ENCODE measurements at places on chromosomes 3 and 15.
A peak's percentile ranks its signal among the peaks of the same experiment; 100 is the strongest.

DNA sequence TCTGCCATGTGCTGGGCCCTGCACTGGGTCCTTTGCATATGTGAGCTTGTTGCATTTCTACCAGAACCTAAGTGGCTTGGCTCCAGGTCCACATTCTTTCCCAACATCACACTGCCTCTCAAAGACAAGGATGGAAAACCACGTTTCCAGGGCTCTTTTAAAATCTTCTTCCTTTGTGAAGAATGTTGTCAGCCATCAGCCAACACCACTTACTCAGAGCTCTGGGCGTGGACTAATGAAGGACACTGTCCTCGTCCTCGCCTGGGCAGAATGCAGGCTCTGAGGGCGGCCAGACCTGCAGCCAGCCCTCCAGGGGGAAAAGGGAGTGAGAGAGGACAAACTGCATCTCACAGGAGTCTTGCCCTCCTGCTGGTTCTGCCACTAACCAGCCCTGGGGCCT, 49.7 kb downstream of the MAGEF1 start:
- no peak for DNase-seq
- H3K27ac ChIP-seq, result no peak overlapping the region
- H3K27me3 ChIP-seq, result peaks cover 7% of the 10 kb centered on the region
- H3K4me1 ChIP-seq, result peaks cover 43% of the 10 kb centered on the region
- H3K4me3 ChIP-seq, result no peak overlapping the region

DNA sequence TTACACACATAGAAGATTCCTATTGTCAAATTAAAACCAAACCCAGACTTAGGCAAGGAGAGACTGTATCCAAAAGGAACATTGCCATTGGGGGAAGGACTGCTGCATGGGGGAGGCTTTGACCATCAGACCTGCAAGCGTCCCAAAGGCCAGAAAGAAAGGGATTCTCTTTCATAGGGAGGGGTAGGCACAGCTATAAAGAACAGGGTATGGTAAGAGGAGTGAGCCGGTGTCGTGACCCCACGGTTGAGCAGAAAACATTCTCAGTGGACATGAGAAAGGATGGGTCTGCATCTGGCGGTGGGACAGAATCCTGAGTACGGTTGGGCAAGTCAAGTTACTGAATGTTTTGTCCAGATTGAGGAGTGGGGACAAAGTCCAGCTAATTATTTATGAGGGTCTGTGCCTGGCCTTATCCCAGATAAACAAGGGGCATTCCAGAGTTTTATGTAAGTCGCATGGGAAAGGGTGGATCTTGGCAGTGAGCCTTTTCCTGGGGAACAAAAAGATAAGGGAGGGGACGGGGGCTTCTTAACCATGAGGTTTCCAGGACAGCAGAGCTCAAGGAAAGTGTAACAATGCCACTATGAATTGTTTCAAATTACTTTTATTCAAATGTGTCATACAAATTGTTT, 357.8 kb downstream of the OCA2 start:
- no peaks in the 10 kb centered on the region for H3K36me3 ChIP-seq
- H3K4me3 ChIP-seq, result no peak overlapping the region
- no peaks in the 10 kb centered on the region for H3K4me1 ChIP-seq

DNA sequence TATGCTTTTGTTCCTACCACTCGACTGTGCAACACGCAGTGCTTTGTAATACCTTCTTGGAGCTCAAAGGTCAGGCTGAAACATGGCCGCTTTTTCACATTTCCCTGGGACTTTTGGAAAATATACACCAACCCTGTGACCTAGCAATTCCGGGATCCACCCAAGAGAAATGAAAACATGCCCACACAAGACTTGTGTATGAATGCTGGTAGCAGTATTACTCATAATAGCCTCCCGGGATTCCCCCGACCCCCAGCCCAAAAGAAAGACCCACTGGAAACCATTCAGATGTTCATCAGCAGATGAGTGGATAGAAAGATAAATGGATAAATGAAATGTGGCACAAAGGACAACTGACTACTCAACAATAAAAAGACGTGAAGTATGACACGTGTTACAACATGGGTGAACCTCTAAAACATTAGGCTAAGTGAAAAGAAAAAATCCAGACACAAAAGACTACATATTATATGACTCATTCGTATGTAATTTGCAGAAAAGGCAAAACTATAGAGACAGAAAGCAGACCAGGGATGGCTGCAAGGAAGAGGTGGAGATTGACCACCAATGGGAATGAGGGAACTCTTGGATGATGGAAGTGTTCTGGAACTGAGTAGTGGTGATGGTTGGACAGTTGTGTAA, 104.1 kb downstream of the PGPEP1L start:
- no peak overlapping the region for H3K27ac ChIP-seq
- peaks cover 4% of the 10 kb centered on the region for H3K4me1 ChIP-seq
- H3K36me3 ChIP-seq, result peaks cover 2% of the 10 kb centered on the region
- no peaks in the 10 kb centered on the region for H3K27me3 ChIP-seq

DNA sequence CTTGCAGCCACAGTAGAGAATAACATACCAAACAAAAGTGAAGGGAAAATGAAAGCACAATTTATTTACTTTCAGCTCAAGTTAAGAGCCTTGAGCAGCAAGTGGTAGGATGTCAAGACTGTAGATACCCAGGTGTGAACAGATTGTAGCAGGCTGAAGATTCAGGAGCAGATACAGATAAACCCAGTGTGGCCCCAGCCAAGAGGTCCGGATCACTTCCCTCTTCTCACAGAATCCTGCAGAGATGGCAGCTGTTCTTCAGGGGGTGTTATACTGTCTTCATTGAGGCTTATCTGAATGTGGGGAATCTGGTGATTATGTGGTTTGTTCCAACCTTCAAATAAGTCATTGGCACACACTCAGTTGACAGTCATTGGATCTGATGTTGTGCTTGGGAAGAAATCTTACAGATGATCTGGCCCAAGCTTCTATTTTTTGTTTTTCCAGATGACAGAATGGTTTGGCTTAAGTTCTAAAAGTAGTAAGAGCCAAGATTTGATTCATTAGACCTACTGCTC, 2.2 kb downstream of the STARD9 start:
- H3K4me1 ChIP-seq, result peaks cover 52% of the 10 kb centered on the region
- H3K27me3 ChIP-seq, result peaks cover 7% of the 10 kb centered on the region
- no peak overlapping the region for H3K27ac ChIP-seq
- no peaks in the 10 kb centered on the region for H3K36me3 ChIP-seq
- DNase-seq, result no peak
- H3K4me3 ChIP-seq, result no peak overlapping the region

DNA sequence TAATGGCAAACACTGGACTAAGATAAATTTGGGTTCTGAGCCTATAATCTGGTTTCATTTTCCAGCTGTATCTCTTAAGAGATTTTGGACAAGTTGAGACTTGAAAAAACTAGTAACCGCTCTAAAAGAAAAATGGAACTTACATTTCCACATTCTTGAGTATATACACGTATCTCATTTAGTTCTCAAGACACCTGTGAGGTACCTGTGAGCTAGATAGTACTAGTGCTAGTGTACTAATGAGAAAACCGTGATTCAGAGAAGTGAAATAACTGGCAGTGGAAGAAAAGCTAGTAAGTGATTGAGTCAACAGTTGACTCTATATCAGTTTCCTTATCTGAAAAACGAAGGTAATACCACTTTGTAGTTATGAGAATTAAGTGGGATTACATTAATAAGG, 62.2 kb upstream of the PAQR5 start:
- no peaks in the 10 kb centered on the region for H3K36me3 ChIP-seq
- H3K4me1 ChIP-seq, result no peaks in the 10 kb centered on the region
- DNase-seq, result no peak
- no peak overlapping the region for H3K4me3 ChIP-seq
- H3K27ac ChIP-seq, result no peak overlapping the region
- H3K27me3 ChIP-seq, result no peaks in the 10 kb centered on the region

- no peak overlapping the region for H3K4me3 ChIP-seq
- no peaks in the 10 kb centered on the region for H3K27me3 ChIP-seq
- H3K4me1 ChIP-seq, result no peaks in the 10 kb centered on the region
- no peaks in the 10 kb centered on the region for H3K36me3 ChIP-seq
- DNase-seq, result no peak
- no peak overlapping the region for H3K27ac ChIP-seq
Measured at GRCh38 chr15:87151202-87151748, 1071.6 kb downstream of the AGBL1 start.

- H3K27ac ChIP-seq, result no peak overlapping the region
- no peak overlapping the region for H3K4me3 ChIP-seq
- H3K27me3 ChIP-seq, result peaks cover 38% of the 10 kb centered on the region
- no peak for DNase-seq
Measured at GRCh38 chr15:100526027-100526481, 2.7 kb downstream of the CERS3 start.

- H3K27ac ChIP-seq, result no peak overlapping the region
- H3K4me3 ChIP-seq, result no peak overlapping the region
- DNase-seq, result no peak
- H3K4me1 ChIP-seq, result no peaks in the 10 kb centered on the region
- H3K36me3 ChIP-seq, result peaks cover 5% of the 10 kb centered on the region
Measured at GRCh38 chr15:81914734-81915256, 131.0 kb downstream of the MEX3B start.

GRCh38 chr15:29276366-29276765, 6.7 kb upstream of the NSMCE3 start:
- no peak overlapping the region for H3K27ac ChIP-seq
- no peaks in the 10 kb centered on the region for H3K36me3 ChIP-seq
- peaks cover 12% of the 10 kb centered on the region for H3K27me3 ChIP-seq
- no peak overlapping the region for H3K4me3 ChIP-seq
- no peaks in the 10 kb centered on the region for H3K4me1 ChIP-seq
- no peak for DNase-seq

DNA sequence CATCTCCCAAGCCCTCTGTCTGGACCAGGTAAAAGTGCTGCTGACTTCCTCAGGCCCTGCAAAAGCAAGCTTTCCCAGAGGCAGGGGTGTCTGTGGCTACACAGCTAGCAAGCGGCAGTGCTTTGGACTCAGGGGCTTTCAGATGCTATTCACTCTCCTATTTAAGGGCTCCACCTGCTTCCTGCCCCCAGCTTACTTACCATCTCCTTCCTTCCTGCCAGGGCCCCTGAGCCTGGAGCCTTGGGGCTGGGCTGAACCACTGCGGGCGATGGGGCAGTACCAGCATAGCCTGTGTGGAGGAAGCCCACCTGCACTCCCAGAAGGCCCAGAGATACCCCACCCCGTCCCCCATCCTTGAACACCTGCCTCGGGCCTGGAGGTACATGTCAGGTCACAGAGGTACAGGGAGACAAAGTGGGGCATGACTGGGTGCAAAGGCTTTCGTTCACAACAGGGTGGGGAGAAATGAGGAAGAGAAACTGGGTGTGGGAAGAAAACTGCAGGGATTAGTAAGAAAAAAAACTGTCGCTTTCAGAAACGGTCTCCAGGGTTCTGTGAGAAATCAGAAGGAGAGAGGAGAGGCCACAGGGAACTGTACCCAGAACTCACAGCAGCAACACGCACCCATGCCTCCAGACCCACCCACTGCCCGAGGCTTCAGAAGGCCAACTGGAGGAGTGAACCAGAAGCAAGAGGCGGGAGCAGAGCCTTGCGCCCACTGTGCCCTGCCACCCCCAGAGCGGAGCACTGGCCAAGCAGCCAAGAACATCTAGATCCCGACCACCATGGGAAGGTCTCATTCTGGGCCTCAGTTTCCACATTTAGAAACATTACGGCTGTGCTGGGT, 49.5 kb downstream of the CCDC12 start:
- H3K4me1 ChIP-seq, result peaks cover 69% of the 10 kb centered on the region
- H3K4me3 ChIP-seq, result peak overlapping the region; percentile 78
- peaks cover 76% of the 10 kb centered on the region for H3K36me3 ChIP-seq
- peak overlapping the region; percentile 94 for H3K27ac ChIP-seq
- DNase-seq, result peak; percentile 77
- no peaks in the 10 kb centered on the region for H3K27me3 ChIP-seq

GRCh38 chr15:49521802-49522201, 98.8 kb downstream of the FGF7 start:
- H3K27ac ChIP-seq, result no peak overlapping the region
- H3K27me3 ChIP-seq, result peaks cover 11% of the 10 kb centered on the region
- no peak for DNase-seq
- no peaks in the 10 kb centered on the region for H3K4me1 ChIP-seq

DNA sequence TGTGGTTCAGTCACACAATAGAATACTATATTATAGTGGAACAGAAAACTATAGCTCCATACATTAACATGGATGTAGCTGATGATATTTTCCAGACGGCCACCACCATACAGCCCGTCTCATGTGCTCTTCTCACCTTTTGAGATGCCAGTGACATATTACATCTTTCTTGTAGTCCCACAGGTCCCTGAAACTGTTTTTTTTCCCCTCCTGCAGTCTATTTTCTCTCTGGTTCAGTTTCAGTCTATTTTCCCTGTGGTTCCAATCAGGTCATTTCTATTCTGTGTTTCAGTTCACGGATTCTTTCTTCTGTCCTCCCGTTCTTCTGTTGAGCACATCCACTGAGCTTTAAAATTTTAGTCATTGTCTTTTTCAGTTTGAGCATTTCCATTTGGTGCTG, 72.2 kb downstream of the PPCDC start:
- H3K27me3 ChIP-seq, result peaks cover 18% of the 10 kb centered on the region
- no peak overlapping the region for H3K27ac ChIP-seq
- H3K36me3 ChIP-seq, result no peaks in the 10 kb centered on the region
- no peak for DNase-seq
- peaks cover 21% of the 10 kb centered on the region for H3K4me1 ChIP-seq

DNA sequence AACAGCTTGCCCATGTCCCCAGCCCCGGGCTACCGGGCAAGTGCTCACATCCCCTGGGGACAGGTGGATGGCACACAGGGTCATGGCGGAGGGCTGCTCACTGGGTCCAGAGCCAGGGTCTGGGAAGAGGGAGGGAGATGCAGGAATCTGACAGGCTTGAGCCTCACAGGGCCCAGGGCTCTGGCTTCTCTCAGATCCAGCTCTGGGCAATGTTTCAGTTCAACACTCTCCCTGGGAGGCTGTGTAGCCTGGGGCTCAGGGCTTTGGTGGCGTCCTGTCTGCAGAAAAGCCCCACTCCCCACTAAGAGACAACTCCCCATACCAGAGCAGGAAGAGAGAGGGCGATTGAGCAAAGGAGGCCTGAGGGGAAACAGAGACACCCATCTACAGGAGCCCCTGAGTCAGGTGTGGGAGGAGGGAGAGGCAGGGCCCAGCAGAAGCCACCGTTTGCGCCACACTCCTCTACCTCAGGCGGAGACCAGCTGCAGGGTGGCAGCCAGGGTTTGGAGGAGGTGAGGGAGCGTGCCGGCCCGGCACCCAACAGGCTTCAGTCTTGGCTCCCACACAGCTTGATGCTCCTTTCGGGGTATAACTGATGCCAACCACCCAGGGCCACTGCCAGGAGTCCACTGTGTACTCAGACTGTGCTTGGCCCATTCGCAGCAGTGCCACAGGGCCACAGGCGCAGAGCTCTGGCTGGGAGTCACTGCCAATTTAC, 16.8 kb upstream of the SRP14 start:
- H3K4me3 ChIP-seq, result peak overlapping the region; percentile 33
- peaks cover 14% of the 10 kb centered on the region for H3K36me3 ChIP-seq
- peaks cover 60% of the 10 kb centered on the region for H3K4me1 ChIP-seq
- H3K27ac ChIP-seq, result peak overlapping the region; percentile 94
- H3K27me3 ChIP-seq, result no peaks in the 10 kb centered on the region
- DNase-seq, result no peak

DNA sequence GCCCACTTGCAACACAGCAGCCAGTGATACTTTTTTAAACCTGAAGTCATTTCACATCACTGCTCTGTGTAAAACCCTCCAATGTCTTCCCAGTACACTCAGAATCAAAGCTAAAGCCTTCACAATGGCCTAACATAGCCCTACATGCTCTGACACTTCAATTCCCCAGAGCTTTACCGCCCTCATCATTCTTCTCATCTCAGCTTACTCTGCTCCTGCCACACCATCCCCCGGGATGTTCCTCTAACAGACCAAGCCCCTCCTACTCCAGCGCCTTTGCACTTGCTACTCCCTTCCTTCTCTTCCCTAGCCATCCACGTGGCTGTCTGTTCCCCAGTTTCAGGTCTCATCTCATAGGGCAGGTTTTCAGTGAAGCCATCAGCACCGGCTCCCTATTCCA, 194.0 kb downstream of the SSR3 start:
- no peaks in the 10 kb centered on the region for H3K4me1 ChIP-seq
- H3K4me3 ChIP-seq, result no peak overlapping the region
- no peak overlapping the region for H3K27ac ChIP-seq
- no peak for DNase-seq
- H3K36me3 ChIP-seq, result no peaks in the 10 kb centered on the region
